Left forelimb (tissue), 1 donor: ENCODE measurements at places on chromosomes 7 and 10.
A peak's percentile ranks its signal among the peaks of the same experiment; 100 is the strongest.

GRCh38 chr10:95480901-95481491 lies 80.2 kb downstream of the SORBS1 start:
- DNase-seq = no peak

- DNase-seq = no peak
Measured at GRCh38 chr10:88200312-88201032, 337.0 kb downstream of the PTEN start.

DNA sequence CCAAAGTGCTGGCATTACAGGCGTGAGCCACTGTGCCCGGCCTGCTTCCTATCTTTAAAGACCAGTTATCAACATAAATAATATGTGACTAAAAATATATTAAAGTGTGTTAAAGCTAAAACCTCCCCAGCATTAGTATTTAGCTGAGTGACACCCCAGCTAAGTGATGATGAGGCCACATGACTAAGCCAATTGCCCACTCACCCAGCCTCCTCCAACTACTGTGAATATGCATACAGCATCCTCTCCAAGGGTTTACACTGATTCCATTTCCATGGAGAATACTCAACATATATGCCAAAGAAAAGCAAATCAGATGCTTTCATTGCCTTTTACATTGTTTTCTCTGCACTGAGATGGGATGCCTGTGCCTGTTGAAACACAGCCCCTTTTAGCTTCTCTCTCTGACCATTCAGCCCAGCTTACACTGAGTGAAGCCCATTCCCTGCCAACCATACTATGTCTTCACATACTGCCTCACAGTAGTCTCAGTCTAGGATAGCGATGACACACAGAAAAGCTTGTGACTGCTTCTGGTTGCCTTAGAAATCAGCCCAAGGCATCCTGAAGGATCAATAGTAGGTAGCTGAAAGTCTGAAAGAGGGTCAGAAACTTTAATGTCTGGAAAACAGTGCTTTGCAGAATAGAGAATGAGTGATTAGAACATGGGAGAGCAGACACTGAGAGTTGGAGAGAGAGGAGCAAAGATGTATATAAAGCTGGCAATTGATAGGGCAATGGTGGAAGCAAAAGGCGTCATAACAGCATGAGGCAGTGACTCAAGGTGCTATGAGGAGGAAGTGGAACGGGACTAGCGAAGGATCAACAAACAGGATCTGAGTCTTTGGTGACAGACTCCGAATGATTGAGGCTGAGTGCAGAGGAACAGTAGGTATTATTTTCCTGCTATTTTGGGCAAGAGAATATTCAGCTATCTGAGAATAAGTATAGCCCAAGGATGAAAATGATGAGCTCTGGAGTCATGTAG lies 19.8 kb upstream of the ATE1 start:
- no peak for DNase-seq

DNA sequence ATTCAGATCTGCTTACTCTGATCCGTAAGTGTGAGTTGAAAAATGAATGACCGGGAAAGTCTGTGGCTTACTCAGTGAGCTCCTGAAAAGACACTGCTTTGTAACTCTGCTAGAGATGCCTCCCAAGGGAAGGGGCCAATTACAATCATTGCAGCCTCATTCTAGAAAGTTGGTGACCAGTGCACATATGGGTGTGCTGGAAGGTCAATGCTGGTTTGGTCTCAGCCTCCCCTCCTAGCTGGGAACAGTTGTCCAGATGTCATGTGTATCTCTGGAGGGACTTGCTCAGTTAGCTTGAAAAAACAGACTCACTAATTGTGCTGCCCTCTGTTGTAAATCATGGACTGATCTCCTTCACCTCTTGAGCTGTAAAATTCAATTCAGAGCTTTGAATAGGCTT lies 405.0 kb downstream of the ADRA2A start:
- no peak for DNase-seq

DNA sequence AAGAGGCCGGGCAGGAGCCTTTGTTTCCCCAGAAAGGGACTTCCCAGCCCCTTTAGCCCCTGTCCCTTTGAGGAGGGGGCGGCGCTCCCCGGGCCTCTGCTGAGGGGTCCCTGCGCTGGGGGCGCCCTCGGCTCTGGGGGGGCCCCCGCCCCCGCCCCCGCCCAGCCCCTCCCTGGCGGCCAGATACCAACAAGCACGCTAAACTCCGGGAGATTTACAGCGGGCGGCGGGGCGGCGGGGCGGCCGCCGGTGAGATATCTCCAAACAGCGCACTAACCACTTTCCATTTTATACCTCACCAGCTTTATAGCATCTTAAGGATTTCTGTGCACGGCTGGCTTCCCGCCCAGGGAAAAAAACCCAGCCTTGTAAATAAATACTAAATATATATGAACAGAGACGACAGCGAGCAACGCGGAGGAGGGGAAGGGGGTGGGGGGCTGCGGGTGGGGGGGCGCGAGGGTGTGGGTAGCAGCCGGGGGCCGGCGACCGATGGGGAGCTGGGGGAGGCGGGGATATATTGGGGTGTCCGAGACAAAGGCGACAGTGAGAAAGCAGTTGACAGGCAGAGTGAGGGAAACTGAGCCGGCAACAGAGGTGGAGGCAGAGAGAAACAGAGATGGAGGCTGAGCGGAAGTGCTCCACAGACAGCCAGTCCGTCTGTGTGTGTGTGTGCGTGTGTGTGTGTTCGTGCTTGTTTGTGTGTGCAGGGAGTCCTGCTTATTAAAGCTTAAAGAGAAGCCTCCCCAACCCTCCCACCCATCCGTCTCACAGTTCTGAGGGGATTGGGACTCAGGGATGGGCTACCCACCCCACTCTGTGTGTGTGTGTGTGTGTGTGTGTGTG lies 85.8 kb downstream of the HIF1AN start:
- peak; percentile 22 for DNase-seq

DNA sequence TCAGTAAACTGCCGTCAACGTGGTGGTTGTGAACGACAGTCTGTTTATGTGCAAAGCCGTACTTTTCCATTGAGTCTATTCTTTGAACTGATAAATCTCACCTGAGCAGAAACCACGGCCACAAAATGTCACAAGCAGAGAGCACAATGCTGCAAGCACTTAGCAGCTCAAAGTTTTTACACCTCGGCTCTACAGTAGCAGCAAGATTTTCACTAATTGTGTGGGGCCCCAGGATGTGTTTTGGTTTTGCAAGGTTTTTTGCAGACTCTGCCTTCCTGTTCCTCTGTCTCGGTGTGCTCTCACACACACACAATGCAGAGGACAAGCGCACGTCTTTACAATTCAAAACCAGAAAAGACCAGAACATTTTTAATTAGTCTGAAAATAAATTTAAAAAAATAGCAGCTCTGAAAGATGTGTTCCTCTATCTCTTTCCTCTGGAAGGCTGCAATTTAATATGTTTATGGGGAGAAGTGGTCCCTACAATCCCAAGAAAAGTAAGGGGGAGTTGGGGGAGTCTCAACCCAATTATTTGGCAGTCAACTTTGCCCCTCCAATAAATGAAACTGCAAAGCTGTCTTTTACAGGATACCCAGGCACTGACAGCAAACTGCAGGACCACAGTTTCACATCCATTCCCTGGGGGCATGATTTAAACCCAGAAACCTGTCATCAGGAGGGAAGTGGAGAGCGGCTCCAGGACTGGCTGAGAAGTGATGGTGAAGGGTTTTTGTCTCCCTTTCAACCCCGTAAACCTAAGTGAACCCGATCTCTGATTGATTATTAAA lies 73.8 kb upstream of the SFMBT2 start:
- peak; percentile 53 for DNase-seq
